ENCODE measurements at places on chromosomes 12 and 14.

DNA sequence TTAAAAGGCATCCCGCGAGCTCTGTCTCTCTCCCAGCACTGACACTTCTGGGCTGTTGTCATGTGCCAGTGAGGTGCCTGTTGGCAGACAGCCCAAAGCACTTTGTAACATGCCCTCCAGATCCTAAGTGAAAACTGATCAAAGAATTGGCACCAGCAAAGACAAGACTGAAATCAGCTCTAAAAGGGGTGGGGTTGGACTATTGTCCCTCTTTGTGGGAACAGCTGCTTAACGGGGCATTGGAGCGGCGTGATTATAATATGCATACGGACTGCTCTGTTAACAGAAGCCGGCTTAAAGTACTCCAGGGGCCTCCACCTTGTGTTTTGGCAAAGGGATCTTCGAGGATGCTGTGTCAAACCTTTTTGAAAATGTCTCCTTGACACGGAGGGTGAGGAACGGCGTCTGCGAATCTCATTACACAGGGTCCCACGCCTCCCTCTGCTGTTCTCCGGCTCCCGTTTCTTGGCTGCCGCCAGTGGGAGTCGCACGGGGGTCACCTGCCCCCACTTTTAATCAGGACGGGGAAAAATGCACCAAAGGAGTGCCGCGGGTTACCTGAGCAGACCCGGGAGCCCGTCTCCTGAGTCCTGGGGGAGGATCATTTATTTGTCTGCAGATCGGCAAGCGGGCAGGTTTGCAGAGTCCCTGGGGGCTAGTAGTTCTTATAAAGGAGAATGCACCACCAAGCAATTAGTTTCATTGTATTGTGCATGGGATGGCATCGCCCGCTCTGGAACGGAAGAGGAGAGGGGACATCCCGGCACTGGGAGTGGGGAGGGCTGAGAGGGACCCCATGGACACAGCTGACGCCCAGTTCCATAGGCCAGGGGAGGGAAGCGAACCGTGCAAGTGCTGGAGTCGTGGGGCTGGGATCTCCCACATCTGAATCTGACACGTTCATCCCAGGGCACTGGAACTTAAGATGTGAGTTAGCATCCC is 44.3 kb downstream of the SPRING1 start:
- no peak for DNase-seq

DNA sequence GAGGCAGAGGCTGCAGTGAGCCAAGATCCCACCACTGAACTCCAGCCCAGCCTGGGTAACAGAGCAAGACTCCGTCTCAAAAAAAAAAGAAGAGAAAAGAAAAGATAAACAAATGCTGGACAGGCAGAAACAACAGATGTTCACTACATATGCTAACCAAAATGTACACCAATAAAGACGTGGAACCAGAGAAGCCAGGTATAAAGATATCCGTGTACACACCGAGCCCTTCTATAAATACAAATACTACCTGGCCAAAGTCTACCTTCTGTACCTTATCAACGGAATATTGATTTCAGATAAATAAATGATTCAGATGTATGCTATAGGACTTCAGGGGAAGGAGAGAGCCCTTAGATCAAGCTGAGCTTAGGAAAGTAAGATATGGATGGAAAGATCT is 10.8 kb upstream of the KRT8 start:
- no peak for DNase-seq

DNA sequence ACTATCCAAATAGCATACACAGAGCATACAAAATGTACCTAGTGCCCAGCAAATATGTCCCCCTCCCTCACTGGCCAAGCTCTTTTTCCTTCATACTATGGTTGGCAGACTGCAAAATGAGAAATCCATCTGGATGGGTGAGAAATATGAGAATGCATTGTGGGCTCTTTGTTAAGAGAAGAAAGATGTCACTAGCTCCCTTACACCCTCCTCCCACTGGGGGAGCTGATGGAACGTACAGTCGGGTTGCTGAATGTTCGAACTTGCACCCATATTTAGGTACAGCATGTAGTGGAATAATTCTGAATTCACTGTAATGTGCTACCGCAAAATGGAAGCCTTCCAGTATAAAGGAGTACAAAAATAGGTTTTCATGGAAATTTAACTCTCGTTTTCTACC is 377.4 kb downstream of the GRIN2B start:
- DNase-seq: no peak

DNA sequence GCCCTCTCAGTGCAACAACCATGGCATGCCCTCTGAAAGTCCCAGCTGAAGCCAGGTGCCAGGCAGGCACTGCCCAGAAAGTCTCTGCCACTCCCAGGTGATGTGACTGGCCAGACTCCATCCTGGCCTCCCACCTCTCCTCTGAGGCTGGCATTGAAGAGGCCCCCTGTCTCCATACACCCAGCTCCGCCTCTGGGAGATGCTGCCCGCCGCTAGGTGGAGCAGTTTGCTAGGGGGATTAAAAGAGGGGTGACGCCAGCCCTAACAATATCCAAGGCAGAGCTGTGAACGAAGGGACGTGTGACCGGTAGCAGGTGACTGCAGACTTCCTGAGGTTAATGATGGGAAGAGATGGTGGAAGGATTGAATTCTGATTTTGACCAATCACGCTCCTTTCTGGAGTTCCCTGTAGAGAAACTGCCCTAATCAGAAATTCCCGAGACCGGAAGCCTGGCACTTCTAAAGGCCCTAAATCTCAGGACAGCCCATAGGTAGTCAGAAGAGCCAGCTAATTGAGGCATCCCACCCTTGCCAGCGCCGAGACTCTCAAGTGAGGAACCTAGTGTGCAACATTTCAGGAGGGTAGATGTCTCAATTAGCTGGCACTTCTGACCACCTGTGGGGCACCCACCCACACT is 8.3 kb upstream of the PLEK2 start:
- peak; percentile 50 for DNase-seq

GRCh38 chr12:93813972-93814821 is 137.0 kb downstream of the CRADD start:
- DNase-seq: no peak

- no peak for DNase-seq
Measured at GRCh38 chr12:105956662-105957457, 181.9 kb downstream of the NUAK1 start.
